ENCODE measurements at places on chromosomes 7 and 10.

DNA sequence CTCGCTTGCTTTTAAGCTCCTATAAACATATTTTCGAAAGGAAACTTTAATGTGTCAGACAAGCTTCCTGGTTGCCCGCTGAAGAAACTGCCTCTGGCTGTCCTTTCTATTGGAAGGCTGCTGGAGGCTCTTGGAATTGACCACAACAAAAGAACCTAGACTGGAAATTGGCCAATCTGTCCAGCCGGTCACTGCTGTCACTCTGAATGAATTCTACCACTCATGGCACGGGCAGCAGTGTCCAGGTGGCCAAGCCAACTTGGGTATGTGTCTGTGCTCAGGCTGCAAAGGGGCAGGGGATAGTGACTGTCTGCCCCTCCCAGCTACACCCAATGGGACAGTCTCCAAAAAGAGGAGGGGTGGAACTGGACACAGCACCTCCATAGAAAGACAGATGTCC is 57.6 kb downstream of the CDH23 start:
- DNase-seq, result no peak

GRCh38 chr10:101767600-101767945 is 8.3 kb downstream of the FGF8 start:
- no peak for DNase-seq

- no peak for DNase-seq
Measured at GRCh38 chr10:95664543-95664942, 8.0 kb upstream of the ALDH18A1 start.

GRCh38 chr10:30313579-30314350 is 35.3 kb downstream of the MTPAP start:
- no peak for DNase-seq

- DNase-seq, result peak; percentile 79
Measured at GRCh38 chr10:42367532-42368230, 270.7 kb downstream of the ZNF33B start.

- DNase-seq, result no peak
Measured at GRCh38 chr7:70773406-70773805, 358.5 kb upstream of the GALNT17 start.

GRCh38 chr7:138223402-138223879 is 147.2 kb downstream of the AKR1D1 start:
- no peak for DNase-seq

- no peak for DNase-seq
Measured at GRCh38 chr10:21926358-21926925, 77.1 kb downstream of the DNAJC1 start.

GRCh38 chr10:33334805-33335550 is 511 bp upstream of the NRP1 start:
- peak; percentile 89 for DNase-seq

Measured in brain (organoid and tissue), 16 donors.